ENCODE measurements at places on chromosomes 5 and 9.

GRCh38 chr5:107304684-107305083, 366.1 kb downstream of the EFNA5 start:
- DNase-seq = no peak

DNA sequence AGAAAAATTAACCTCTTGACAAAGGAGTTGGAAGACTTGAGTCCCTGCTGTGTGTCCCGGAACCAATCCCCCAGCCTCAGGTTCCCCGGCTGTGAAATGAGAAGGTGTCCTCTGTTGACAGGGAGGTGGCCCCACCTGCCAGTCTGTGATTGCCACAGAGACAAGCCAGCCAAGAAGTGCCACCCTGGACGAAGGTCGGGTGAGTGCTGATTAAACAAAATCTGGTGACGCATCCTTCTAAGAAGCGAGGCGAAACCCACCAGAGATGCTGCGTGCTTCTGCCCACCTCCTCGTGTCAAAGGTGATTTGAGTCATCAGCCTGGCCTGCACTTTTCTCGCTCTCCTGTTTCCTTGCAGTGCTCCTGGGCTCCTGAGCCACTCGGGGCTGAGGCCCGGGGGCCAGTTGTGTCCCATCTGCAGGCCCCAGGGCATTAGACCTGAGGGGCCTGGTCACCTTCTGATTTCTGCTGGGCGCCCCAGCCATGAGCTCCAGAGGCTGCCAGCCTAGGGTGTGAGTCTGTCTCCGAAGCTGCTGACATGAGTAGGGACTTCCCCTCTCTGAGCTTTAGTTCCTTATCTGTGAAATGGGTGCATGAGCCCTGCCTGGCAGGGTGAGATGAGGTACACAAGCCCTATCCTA, 28.7 kb downstream of the NEK6 start:
- peak; percentile 61 for DNase-seq

DNA sequence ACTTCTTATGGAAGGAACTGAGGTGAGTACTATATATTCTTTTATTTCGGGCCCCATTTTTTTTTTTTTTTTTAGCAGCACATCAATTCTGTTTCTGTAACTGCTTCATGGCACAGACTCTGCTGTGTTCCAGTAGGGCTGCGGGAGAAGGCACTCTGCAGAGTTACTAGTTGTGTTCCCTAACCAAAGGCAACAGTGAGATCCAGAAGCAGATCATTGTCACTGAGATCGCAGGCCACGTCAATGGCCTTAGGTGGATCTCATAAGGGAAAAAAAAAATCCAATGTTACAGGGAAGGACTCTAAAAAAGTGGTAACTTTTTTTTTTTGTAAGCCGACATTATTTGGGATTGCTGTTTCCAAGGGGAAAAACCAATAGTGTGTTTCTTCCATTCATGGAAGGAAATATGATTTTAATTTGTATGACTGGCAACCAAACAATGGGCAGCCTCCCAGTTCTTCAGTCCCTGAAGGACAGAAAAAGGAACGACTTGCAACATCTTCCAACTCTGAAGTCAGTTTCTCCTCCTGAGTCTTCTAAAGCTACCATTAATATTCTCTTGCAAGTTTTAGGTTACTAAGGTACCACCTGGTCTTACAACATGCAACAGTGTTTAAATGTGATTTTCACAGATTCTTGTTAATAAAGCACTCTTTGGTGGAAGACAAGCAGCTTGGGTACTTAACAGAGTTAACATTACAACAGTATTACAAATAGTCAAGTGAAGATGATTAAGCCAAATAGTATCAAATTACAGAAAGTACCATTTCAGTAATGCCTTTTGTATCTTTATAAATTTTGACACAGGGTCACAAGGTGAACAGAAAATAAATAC, 52.8 kb downstream of the HABP4 start:
- DNase-seq = peak; percentile 22

GRCh38 chr9:129223551-129224208, 45.6 kb upstream of the IER5L start:
- DNase-seq = no peak

- peak; percentile 85 for DNase-seq
These were observed at the start of gene ANXA1 for GRCh38 chr9:73151653-73152542. Gene ANXA1 (plus strand): TSS chr9:73151865. CDS start chr9:73158536, 6,671 bp downstream.

- no peak for DNase-seq
These were observed 62.7 kb upstream of the ZNF354A start for GRCh38 chr5:178793151-178793550.

DNA sequence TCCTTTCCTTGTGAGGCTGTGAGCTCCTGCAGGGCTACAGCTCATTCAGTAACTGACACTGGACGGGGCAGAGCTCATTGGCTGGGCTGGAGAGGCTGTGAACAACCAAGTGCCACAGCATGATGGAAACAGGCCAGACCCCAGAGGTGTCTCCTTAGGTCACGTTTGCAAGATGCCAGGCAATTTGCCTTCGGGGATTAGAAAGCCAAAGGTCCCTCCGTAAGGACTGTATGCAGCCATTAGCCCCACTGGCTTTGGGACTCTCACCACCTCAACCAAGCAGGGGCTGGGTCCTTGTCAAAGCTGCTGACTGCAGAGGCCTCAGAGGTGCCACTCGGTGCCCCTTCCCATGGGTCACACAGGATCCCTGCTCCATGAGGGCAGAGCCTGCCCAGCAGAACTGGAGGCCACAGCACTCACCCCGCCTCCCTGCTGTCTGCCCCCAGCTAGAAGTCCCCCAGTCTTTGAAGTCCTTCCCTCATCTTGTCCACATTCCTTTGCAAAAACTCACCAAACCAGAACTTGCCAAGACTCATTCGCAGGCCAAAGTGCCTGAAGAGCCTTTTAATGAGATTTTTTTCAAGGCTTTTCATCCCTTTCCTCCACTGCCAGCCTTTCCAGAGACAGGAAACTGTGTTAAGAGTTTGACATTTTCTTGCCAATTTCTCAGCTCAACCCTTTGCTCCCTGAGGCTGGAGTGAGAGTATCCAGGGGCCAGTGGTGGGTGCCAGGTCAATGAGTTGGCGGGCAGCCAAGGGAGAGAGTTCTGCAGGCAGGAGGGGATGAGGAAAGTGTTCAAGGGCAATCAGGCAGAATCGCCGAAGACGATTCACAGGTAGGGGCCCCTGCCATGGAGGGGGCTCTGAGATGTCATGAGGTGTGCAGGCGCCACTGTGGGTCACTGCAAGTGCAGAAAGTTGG, 39.7 kb upstream of the SLC25A51 start:
- peak; percentile 94 for DNase-seq

- DNase-seq = no peak
These were observed 103.8 kb upstream of the SMC2 start for GRCh38 chr9:103990311-103990710.

All from fibroblast of skin of abdomen (primary cell).